Neural crest cell (in vitro differentiated cells): ENCODE measurements at places on chromosomes 4 and X.

GRCh38 chrX:24561121-24561520, 86.0 kb downstream of the PCYT1B start:
- DNase-seq = no peak

- no peak for DNase-seq
Observed at GRCh38 chrX:122622795-122623194, 561.3 kb upstream of the GRIA3 start.

GRCh38 chr4:81490403-81491160, 18.9 kb upstream of the RASGEF1B start:
- DNase-seq = no peak

DNA sequence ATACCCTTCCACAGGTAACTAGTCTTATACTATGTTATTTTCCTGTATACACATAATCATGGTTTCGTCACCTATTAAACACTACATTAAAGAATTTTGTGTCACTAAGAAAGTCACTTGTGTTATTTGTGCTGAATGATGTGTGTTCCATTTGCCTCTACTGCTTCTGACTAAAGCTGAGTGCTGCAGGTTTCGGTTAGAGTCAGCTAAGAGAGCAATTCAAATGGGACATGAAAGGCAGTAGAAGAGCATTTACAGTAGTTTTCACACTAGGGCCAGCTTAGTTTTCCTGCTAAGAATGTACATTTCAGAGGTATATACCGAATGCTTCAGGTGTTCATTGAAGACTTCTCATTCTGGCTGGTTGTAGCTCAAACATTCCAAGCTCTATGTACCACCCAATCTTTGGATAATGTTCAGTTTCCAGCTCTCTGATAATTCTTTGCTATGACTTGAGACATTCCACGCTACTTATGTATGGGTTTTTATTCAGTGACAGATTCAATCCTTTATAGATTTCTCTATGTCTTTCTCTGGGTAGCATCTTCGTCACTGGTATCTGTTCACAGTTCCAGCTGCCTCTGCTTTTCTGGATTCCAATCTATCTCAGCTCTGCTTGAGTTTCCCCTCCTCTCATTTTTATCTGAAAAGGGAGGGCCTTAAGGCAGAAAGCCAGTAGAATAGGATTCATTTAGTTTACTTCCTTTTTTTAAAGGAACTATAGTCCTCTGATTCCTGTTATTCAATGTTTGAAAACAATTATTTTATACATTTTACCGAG, 164.4 kb downstream of the CXXC4 start:
- no peak for DNase-seq

DNA sequence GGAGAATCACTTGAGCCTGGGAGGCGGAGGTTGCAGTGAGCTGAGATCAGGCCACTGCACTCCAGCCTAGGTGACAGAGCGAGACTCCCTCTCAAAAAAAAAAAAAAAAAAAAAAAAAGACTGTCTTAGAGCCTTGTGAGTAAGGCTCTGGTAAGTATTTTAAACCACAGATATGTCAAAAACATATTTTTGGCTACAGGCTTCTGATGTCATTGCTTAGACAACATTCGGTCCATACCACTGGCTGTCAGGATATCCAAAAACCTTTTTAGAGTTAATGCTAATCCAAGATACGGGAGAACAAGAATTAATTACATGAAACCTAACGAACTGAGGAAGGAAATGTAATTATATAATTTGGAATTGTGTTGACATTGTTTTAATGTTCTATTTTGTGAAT, 999.5 kb upstream of the PABPC4L start:
- DNase-seq = no peak

DNA sequence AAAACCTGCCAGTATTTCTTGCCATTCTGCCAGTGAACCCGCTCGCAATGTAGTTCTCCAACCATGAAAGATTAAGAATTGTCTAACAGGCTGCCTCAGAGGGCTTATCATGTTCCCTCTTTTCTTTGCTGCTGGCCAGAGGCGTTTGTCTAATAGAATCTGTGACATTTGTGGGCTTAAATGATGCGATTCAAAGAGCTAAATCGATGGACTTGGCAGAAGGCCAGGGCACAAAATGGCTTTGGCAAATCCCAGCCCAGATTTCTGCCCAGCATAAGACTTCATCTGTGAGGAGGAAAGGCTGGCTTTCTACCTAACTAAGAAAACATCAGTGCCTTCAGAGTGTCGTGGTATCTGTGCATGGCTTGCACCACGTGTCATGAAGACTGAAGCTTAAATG, 79.9 kb downstream of the TRPC5OS start:
- no peak for DNase-seq

- no peak for DNase-seq
Observed at GRCh38 chr4:32117693-32118092, 1397.5 kb downstream of the PCDH7 start.
